Cardiac septum (tissue), 1 donor: ENCODE measurements at places on chromosomes 2 and 18. TPM values are rescaled to one million over a fixed set of nuclear protein-coding genes. Genes with fewer than 3 reads are reported as not detected.

Gene CERS6
- total RNA-seq = 58.6 TPM

Gene CCDC74A
- total RNA-seq = 1.1 TPM

Gene SH3BP4
- total RNA-seq = 9.1 TPM

Gene CIB4
- total RNA-seq = not detected

Gene PSMA8
- total RNA-seq = not detected

Gene CCDC74B
- 0.81 TPM for total RNA-seq

GRCh38 chr2:195536906-195537305 lies 120.1 kb upstream of the SLC39A10 start:
- DNase-seq = no peak

GRCh38 chr2:82789851-82790205 lies 1669.3 kb downstream of the SUCLG1 start:
- DNase-seq = no peak

- no peak for DNase-seq
Observed at GRCh38 chr2:124874219-124874618, 849.1 kb downstream of the CNTNAP5 start.

DNA sequence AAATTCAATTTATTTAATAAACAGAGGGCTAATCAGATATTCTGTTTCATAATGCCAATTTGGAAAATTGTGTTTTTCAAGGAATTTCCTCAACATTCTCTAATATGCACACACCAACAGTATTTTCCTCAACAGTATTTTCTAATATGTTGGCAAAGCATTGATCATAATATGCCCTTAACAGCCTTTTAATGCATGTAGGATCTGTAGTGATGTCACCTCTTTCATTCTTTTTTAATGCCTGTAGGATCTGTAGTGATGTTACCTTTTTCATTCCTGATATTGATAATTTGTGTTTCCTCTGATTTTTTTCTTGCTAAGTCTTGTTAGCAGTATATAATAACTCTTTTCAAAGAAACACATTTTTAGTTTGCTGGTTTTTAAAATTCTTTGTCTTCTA lies 15.9 kb downstream of the VWA3B start:
- DNase-seq = no peak

- DNase-seq = no peak
Observed at GRCh38 chr2:23448906-23449305, 63.9 kb downstream of the KLHL29 start.

- no peak for DNase-seq
Observed at GRCh38 chr2:37417321-37417720, 72.9 kb downstream of the QPCT start.

GRCh38 chr2:146659976-146660375 lies 1184.9 kb upstream of the ACVR2A start:
- no peak for DNase-seq

DNA sequence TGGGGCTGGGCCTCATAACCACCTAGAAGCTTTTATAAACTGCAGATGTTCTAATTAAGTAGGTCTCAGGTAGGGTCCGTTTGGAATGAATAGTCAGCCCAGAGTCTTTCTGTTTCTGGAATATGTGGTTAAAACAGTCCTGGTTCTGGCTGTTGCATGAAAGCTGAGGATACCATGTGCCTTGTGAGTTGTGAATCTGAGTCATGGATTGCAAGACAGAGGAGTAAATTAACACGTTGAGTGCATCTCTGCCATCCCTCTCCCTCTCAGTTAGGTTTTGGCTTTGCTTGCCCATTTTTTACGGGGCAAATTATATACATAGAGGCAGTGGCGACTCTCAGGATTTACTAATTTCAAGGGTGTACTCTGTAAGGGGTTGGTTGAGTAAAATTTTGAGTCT lies 59.1 kb downstream of the NCK2 start:
- no peak for DNase-seq

DNA sequence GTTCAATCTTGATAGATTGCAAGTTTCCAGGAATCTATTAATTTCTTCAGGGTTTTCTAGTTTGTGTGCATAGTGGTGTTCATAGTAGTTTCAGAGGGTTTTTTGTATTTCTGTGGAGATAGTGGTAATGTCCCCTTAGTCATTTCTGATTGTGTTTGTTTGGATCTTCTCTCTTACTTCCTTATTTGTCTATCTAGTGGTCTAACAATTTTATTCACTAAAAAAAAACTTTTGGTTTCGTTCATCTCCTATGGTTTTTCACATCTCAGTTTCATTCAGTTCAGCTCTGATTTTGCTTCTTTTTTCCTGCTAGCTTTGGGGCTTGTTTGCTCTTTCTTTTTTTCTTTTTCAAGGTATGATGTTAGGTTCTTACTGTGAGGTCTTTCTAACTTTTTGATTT lies 94.5 kb downstream of the SNTG2 start:
- DNase-seq = no peak

- no peak for DNase-seq
Observed at GRCh38 chr2:226095058-226095457, 695.5 kb downstream of the NYAP2 start.

GRCh38 chr2:121640380-121641316 lies 8.6 kb downstream of the CLASP1 start:
- DNase-seq = no peak

GRCh38 chr2:175883586-175884194 lies 118.4 kb downstream of the LNPK start:
- DNase-seq = no peak

DNA sequence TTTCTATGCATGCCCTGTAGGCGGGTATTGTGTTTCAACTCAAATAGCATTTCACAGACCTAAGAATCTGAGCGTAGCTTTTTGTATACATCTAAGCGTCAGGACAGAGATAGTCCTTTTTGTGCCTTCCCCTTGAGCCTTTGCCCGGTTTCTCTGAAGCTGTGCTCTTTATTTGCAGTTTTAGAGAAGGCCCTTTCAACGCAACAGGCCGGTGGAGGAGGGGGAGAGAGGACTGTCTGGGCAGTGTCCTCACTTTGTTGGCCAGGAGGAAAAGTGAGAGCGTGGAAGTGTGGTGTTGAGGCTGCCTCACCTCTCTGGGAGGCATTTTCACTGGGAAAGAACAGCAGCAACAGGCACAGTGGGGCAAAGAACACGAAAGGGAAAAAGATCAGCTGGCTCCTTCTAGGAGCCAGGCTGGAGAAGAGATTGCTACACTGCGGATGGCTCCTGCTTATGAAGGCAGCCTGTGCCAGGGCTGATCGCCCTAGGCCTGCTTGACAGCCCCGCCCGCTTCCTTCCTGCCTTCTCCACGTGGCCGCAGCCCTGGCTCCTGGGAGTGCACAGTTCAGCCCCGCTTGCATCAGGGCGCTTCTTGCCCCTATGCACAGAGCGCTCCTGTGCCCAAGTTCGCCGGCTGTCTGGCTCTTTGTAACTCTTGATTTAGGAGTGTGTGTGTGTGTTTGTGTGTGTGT lies 195.6 kb upstream of the POU3F3 start:
- DNase-seq = peak; percentile 86

DNA sequence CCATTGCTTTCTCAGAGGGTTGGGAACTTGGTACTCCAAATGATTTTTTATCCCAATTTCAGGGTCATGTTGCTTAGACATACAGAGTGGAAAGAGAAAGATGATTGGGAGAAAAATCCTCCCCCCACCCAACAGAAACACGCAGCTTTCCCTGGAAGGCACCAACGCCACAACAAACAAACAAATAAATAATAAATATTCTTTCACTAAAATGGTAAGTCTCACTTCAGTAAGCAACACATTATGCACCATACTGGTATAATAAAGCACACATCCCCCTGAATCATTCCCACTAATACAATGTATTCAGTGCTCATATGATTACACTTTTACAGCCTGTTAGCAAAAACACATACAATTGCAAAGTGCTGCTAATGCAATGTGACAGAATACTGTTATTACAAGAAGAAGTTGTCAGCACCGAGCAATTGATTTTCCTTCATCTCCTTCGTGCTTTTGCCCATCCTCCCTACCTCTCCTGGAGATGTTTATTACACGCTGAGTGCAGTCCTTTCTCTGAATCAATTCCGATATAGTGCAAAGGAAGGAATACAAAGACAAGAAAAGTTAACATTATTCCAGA lies 359.9 kb downstream of the TXNL1 start:
- DNase-seq = no peak

DNA sequence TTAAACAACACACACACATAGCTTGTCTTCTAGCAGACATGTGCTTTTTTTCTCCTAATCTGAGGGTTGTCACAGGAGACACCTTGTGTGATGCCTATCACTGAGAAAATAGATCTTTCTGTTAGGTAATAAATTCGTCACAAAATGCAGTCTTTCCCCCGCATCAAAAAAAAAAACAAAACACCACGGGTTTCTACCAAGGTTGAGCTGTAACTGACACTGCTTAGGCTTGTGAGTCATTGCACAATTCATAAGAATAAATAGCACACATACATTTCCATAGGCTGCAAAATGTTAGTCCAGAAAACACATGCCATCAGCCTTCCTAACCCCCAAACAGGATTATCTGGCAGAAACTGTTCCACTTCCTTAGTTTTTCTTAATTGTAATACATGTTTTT lies 6.5 kb downstream of the TMEM163 start:
- DNase-seq = no peak

DNA sequence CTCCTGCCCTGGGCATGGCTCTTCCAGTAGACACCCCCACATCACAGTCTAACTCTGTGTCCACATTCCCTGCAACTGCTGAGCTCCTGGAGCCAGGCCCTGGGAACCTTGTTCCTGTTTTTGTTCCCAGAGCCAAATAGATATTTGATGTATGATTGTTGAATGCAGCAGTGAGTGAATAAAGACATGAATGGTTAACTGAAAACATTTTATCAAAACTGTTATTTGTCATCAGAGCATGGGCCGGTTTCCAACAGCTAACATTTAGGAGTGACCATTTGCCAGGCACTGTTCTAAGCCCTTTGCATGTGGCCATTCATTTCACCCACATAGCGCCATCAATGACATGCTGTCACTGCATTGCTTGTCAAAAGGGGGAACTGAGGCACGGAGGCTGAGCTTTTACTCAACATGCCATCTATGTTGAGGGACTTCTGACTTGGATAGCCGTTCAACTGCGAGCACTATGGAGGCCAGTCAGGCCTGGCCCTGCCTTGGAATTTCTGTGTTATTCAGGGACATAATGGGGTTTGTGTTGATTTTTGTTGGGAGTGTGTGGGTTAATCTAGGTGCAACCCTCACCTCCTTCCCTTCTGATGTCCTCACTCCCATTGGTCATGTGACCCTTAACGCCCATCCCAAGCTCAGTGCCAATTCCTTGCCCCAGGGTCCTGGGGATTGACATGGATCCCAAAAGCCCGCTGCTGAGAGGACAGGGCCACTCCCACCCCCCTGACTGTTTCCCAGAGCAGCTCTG lies 12.6 kb downstream of the IL1R1 start:
- DNase-seq = no peak
